Placental epithelial cell (primary cell): ENCODE measurements at places on chromosomes 5 and 9. TPM values are rescaled to one million over a fixed set of nuclear protein-coding genes. Genes with fewer than 3 reads are reported as not detected.

Gene VLDLR
- total RNA-seq: 69.5 and 71.7 TPM in 2 replicates

Gene PPIC
- 44.5 and 49.1 TPM in 2 replicates for total RNA-seq

Gene OR1J2
- total RNA-seq: not detected in 2 replicates

Gene LRRC8A
- total RNA-seq: 27.5 and 36.5 TPM in 2 replicates

Gene SPATA31D4
- not detected in 2 replicates for total RNA-seq

Gene TSSK1B
- 0.79 TPM in 1 of 2 replicates, not detected in the other for total RNA-seq

Gene CRHBP
- total RNA-seq: not detected in 2 replicates

Gene ANKRD31
- total RNA-seq: 0.39 and 0.43 TPM in 2 replicates

Gene IQGAP2
- not detected in 2 replicates for total RNA-seq

Gene GABBR2
- 0.76 TPM in 1 of 2 replicates, not detected in the other for total RNA-seq

Gene HTR1A
- total RNA-seq: not detected in 2 replicates

Gene SPINK4
- total RNA-seq: not detected in 2 replicates

Gene TNC
- 18.1 and 119 TPM in 2 replicates for total RNA-seq

Gene TAS2R1
- under 0.01 and 0.76 TPM in 2 replicates for total RNA-seq

Gene MYOZ3
- total RNA-seq: not detected in 2 replicates

Gene PCDHB8
- under 0.01 TPM in 1 of 2 replicates, not detected in the other for total RNA-seq

Gene SLC34A3
- 0.11 and 0.39 TPM in 2 replicates for total RNA-seq

Gene CDH9
- total RNA-seq: not detected in 2 replicates

Gene LMX1B
- total RNA-seq: not detected in 2 replicates

Gene FBN2
- total RNA-seq: 194 and 750 TPM in 2 replicates

Gene TRIO
- 180 and 423 TPM in 2 replicates for total RNA-seq

Gene ENTPD2
- 0.11 TPM in 1 of 2 replicates, not detected in the other for total RNA-seq

Gene SLC6A18
- total RNA-seq: not detected in 2 replicates

Gene DMRTA1
- total RNA-seq: 0.79 and 1.1 TPM in 2 replicates

Gene SCGB3A1
- not detected in 2 replicates for total RNA-seq

Gene CARTPT
- total RNA-seq: not detected in 2 replicates

Gene DRD1
- not detected in 2 replicates for total RNA-seq

Gene FREM1
- 1.5 and 3.5 TPM in 2 replicates for total RNA-seq

Gene FXN
- total RNA-seq: 1.2 and 2.6 TPM in 2 replicates

Gene PTGS1
- under 0.01 and 0.33 TPM in 2 replicates for total RNA-seq

Gene SLC28A3
- total RNA-seq: 2.0 and 7.5 TPM in 2 replicates

Gene SPEF2
- total RNA-seq: 4.4 and 8.2 TPM in 2 replicates

Gene TRIP13
- total RNA-seq: 3.1 and 9.2 TPM in 2 replicates

Gene C5orf52
- total RNA-seq: not detected in 2 replicates

Gene MYOT
- not detected in 2 replicates for total RNA-seq

Gene SIT1
- total RNA-seq: not detected in 2 replicates

Gene PCDHB10
- total RNA-seq: 0.39 TPM in 1 of 2 replicates, not detected in the other

Gene CA9
- total RNA-seq: not detected in 2 replicates

Gene PCDHGC5
- 0.22 and 1.6 TPM in 2 replicates for total RNA-seq

Gene CENPH
- total RNA-seq: 8.2 and 14.9 TPM in 2 replicates

Gene ACSL6
- 0.33 and 0.39 TPM in 2 replicates for total RNA-seq
